ENCODE measurements at places on chromosomes 11 and 22.

GRCh38 chr11:10628508-10629236, 60.2 kb upstream of the LYVE1 start:
- no peak for DNase-seq

GRCh38 chr11:14555818-14556217, 35.6 kb upstream of the PSMA1 start:
- no peak for DNase-seq

GRCh38 chr11:73584831-73585230, 13.1 kb downstream of the FAM168A start:
- no peak for DNase-seq

- no peak for DNase-seq
Measured at GRCh38 chr11:12141283-12141682, 30.9 kb downstream of the MICAL2 start.

- no peak for DNase-seq
Measured at GRCh38 chr11:75810637-75811390, 4.2 kb upstream of the UVRAG start.

DNA sequence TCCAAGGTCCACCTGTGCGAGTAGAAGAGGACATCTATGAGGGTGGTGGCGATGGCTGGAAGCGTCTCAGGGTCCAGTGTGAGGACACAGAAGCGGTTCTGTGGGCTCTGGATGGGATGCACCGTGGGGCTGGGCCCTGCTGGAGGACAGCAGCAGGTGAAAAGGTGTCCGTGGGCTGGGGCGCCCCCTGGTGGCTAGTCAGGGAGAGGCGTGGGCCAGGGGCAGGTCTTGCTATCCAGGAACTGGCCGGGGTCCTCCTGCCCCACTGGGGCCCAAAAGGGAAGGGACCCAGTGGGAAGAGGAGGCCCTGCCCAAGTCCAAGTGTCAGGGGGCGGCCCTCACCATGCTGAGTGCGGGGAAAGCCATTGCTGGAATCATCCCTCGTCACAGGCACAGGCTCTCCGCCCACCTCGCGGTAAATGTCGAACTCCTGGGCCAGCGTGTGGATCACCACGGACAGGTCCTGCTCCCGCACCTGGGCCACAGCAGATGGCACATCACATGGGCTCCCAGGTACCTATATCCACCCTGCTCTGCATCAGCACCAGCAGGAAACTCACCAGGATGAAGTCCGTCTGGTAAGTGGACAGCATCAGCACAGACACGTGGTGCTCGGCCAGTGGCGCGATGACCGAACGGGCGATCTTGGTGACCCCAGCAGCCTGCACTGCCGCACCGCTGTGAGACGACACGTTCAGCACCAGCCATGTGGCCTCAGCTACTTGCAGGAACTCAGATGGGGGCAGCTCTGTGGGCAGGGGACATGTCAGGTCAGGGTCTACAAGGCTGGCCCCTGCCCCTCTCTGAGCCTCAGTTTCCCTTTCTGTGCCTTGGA, 2.3 kb downstream of the CASTOR1 start:
- no peak for DNase-seq

GRCh38 chr22:46107753-46108563, 42.4 kb upstream of the PPARA start:
- DNase-seq: no peak

DNA sequence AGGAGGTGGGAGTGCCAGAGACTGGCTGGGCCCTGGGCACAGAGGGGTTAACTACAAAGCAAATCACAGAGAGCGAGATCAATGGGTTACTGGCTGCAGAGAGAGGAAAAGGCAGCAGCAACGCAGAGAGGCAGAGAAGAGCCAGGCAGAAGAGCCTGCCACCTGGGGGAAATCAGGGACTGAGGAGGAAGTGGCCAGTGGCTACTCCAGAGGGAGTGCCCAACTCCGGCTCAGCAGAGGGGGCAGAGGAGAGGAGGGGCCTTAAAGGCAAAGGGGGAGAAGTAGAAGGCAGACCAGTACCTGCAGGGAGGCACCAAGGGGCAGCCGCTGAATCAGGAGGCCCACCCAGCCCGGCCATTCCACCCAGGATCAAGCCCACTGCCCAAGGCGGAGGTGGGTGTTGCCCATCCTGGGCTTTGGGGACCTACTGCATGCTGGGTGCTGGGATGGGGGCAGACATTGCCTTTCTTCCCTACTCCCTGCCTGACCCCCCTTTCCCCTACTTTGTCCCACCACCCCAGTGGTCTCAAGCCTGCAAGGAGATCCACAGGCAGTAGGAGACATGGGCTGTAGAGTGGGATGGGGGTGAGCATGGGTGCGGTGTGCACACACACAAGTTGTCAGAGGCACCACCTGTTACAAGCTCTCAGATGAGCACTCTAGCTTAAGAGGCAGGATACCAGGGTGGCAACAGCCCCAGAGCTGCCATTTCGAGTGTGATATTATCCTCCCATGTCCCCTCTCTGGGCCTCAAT, 926 bp upstream of the GALR3 start:
- DNase-seq: no peak

DNA sequence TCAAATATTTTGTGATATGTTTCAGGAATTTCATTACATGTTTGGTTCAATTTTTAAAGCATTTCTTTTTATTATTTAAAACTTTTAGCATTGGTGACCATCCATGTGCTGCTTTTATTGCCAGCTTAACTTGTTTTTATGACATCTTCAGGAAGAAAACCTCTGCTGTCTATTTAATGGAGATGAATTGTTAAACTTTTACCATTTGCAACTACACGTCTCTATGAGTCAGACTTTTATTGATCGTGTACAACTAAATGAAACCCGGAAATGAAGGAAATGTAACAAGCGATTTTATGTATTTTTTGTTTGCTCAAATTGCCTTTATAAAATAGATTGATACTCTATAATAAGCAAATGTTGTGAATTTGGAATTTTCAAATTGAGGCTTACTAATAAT, 113.0 kb downstream of the PTPRJ start:
- DNase-seq: no peak

- no peak for DNase-seq
Measured at GRCh38 chr11:123260511-123261211, 65.6 kb upstream of the CLMP start.

DNA sequence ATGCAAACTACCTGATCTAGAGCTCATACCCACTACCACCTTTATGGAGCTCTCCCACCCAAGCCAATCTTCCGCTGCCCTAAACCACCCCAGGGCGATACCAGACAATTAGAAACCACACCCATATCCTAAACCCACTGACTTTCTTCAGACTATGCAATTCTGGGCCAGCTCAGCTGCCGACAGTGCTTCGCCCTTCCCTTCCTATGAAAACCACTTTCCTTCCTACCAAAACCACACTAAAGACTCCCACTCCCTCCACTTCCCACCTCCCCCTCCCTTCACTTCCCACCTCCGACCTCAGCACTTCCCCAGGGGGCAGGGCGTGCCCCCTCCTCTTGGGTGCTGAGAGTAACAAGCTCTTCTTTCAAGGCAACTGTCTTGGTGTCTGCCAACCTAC, 25.1 kb downstream of the B3GAT1 start:
- DNase-seq: no peak

GRCh38 chr11:19239039-19239438, 1.7 kb downstream of the E2F8 start:
- DNase-seq: no peak

DNA sequence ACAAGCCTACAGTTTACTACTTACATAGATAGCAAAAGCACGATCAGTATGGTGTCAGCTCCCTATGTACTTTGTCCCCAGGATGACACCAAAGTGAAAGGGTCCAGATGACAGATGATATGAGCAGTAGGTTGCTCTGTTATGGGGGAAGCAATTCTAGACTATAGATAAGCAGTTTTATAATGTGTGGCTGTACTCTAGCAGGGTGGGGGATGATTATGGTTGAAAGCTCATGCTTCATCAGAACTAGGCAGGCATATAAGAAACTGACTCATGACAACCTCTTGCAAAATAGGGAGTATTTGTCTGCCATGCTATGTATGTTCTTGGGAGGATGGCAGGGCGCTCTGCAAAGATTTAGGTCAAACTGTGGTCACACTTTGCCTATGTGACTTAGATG, 158.2 kb upstream of the ZBED5 start:
- no peak for DNase-seq

- no peak for DNase-seq
Measured at GRCh38 chr11:102435688-102436087, 16.9 kb downstream of the TMEM123 start.

DNA sequence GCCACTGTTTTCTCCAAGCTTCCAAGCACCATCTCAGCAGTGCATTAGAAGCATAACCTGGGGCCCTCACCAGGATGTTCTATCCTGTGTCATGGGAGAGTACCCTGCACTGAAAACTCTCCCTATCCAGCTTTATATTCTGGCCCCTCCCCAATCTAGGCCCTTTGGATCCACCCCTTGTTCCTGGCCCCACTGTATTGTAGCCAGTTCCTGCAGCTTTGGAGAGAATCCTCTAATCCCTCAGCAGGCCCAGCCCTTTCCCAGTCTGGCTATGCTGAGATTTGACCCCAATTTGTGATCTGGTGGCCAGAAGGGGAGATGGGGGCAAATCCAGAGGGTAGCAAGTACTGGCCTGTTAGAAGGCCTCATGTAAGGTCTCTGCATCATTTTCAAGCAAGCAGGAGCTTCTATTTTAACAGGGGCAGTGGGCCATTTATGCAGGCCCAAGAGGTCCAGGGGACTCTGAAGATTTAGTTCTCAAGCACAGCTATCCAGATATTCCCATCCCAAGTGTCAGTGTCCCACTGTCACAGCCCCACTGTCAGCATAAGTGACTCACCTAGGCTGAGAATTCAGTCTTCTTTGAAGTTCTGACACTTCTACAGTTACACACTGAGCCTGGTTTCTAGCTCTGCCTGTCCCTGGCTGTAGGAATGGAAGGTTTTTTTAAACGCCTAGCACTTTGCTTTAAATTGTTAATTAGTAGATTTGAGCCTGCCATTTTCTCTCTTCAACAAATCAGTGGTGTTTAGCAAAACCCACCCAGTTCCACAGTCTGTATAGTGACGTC, 589.5 kb upstream of the CADM1 start:
- no peak for DNase-seq
